ENCODE measurements at places on chromosomes 11 and 22.

DNA sequence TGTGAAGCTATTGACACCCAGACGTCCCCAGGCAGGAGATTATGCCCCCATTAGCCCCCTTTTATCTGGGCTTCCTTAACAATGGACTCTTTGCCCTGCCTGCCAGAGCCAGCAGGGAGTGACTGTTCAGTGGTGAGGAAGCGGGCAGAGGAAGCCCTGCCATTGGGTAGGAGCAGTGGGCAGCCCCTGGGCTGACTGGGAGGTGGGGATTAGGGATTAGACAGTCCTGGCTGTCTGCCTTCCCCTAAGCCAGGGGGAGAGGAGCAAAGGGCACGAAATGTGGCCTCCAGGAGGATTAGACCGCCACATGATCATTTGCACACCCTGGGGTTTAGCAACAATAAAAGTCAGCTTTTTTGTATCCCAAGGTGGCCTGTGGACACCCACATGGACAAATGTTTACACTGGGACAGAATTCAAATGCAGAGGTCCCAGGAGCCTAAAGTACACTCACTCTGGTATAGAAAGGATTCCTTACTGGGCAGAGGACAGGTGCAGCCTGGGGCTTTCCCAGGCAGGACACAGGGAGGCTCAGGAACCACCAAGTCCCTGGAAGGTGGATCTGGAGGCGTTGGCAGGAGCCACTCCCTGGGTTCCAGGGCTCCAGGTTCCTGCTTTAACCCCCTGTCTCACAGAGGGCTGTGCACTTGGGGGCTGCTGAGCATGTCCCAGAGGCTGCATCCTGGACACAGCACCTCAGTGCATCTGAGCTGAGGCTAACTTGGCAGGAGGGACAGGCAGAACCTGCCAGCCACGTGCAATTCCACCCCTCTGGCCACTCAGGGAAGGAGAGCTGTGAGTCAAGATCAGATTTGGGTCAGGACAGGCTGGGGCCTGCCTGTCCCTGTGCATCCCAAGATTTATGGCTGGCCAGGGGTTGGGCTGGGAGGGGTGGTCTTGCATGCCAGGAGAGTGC lies 2.1 kb downstream of the PNPLA3 start:
- DNase-seq, result peak; percentile 73

DNA sequence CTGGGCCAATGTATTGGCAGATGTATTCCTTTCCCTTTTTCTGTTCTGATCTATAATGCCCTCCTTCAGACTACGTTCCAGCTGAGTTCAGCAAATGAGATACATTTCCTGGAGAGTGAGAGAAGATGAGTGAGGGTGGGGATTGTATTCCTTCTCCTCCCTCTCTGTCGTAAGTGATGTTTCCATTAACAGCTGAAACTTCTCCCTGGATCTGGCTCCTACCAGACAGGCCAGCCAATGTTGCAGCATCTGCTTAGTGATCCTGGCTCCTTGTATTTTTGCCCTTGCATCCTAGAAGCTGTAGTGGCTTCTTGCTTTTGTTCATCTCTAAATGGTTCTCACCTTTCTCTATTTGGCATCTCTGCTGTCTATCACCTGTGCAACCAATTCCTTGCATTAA lies 48.2 kb upstream of the MTMR2 start:
- no peak for DNase-seq

DNA sequence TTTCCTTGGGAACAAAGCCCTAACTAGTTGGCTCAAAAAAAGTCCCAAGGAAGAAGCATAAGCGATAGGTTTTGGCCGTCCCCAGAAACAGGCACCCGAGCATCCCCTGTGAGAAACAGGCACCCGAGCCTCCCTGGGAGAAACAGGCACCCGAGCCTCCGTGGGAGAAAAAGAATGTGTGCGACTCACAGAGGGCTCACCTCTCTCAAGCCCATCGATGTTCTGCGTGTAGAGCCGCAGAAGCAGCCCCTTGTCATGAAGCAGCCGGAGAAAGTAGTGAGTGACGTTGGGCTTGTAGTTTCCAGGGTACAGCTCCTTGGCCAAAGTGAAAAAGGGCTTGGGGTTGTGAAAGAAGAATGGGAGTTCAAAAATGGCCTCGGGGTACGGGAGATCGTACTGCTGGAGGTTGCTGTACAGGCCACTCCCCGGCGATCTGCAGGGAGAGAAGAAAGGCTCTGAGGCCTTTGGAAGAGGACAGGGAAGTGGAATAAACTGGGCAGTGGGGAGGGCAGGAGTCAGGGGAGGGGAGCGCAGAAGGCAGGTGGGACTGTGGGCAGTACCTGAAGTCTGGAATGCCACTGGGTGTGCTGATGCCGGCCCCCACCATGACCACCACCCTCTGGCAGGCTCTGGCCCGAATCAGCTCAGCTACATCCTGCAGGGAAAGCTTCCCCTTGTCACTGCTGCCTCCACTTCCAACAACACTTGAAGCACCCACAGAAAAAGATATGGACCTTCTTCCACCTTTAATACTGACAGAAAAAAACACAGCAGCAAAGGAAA lies 3.2 kb downstream of the SIRT3 start:
- no peak for DNase-seq

DNA sequence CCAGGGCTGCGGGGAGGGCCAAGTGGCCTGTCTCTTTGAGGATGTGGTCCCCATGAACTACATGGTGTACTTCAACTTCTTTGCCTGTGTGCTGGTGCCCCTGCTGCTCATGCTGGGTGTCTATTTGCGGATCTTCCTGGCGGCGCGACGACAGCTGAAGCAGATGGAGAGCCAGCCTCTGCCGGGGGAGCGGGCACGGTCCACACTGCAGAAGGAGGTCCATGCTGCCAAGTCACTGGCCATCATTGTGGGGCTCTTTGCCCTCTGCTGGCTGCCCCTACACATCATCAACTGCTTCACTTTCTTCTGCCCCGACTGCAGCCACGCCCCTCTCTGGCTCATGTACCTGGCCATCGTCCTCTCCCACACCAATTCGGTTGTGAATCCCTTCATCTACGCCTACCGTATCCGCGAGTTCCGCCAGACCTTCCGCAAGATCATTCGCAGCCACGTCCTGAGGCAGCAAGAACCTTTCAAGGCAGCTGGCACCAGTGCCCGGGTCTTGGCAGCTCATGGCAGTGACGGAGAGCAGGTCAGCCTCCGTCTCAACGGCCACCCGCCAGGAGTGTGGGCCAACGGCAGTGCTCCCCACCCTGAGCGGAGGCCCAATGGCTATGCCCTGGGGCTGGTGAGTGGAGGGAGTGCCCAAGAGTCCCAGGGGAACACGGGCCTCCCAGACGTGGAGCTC lies 13.5 kb downstream of the ADORA2A start:
- no peak for DNase-seq

DNA sequence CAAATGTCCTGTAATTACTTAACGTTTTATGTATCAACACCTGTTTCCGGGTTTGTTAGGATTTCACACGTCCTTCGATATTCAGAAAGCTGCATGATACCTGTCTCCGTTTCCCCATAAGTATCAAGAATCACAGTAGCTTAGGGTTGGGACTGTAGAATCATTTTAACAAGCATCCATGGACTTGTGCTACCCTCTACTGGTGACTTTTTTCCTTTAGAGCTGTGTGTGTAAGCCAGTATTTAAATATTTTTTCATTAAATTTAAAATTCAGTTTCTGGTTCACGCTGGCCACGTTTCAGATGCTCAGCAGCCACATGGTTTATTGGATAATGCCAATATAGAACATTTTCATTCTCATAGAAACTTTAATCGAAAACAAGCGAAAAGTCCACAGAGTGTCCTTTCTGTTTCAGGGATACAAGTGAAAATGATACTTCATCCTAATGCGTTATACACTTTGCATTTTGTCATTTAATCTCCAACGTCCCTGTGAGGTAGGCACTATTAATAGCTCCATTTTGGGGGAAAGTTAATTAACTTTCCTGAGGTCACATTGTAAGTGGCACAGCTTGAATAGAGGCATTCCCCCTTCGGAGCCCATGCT lies 61.5 kb upstream of the SLC25A18 start:
- DNase-seq, result peak; percentile 71

DNA sequence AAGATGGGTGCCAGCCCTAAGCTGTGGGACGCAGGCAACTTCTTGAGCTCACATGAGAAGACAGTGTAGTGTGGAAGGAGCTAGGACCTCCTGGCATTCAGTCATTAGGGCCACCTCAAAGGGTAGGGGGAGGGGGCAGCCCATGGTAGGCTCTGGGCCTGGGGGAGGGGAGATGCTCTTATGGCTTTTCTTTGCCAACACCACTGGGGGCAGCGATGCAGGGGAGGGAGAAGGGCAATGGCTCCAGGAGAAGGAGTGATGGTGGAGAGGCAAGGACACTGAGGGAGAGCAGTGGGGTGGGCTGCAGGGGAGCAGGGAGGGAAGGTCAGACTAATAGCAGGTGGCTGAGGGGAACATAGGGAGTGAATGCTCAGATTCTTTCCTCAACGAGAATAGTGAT lies 63.3 kb upstream of the SUSD2 start:
- DNase-seq, result no peak

- no peak for DNase-seq
These were observed 7.3 kb upstream of the CTSC start for GRCh38 chr11:88344869-88345268.

DNA sequence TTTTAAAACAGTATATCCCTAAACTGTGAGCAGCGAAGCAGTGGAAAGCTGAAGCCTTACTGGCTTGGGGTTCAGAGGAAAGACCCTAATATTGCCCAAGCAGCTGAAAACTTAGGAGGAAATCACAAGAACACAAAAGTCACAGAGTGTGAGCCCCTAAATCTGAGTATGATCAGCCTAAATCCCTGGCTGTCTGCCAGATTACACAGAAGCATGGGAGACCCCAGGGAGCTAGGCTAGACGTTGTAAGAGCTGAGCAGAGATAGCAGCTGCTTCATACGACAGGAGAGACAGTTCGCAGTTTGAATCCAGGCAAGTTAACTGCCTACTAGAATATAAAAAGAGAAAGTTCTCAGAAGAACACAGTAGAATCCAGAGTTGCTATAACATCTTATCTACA lies 81.2 kb downstream of the PACS1 start:
- DNase-seq, result no peak

DNA sequence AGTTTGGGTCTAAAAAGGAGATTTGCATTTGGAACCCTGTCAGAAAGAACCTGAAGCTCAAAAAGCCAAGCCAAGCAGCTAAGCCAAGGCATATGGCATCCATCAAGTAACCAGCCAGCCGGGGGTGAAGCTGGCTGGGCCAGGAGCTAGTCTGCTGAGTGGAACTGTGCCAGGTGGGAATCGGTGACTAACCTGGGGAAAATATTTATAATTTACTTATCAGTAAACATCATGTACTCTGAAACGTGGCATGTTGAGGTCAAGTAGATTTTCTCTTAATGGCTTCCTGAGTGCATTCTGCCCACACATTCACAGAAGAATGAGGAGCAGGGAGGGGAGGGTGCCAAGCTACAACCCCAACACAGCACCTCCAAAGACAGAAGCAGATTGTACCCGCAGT lies 70.5 kb upstream of the SESN3 start:
- DNase-seq, result no peak

DNA sequence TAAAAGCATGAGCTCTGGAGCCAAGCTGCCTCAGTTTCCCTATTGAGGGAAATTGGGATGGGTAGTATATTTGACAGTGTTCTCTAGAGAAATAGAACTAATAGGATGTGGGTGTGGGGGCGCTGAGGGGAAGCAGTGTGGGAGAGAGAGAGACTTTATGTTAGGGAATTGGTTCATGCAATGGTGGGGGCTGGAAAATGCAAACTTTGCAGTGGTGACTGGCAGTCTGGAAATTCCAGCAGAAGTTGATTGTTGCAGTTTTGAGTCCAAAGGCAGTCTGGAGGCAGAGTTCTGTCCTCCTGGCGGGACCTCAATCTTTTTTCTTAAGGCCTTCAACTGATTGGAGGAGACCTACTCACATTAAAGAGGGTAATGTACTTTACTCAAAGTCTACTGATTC lies 59.4 kb upstream of the SYT13 start:
- DNase-seq, result no peak

GRCh38 chr11:9313648-9314290 lies 624 bp downstream of the TMEM41B start:
- no peak for DNase-seq

All from NCI-H524 treated with DMSO at 0.1 percent for 48 hours (cell line).